ENCODE measurements at places on chromosomes 3 and 15.

DNA sequence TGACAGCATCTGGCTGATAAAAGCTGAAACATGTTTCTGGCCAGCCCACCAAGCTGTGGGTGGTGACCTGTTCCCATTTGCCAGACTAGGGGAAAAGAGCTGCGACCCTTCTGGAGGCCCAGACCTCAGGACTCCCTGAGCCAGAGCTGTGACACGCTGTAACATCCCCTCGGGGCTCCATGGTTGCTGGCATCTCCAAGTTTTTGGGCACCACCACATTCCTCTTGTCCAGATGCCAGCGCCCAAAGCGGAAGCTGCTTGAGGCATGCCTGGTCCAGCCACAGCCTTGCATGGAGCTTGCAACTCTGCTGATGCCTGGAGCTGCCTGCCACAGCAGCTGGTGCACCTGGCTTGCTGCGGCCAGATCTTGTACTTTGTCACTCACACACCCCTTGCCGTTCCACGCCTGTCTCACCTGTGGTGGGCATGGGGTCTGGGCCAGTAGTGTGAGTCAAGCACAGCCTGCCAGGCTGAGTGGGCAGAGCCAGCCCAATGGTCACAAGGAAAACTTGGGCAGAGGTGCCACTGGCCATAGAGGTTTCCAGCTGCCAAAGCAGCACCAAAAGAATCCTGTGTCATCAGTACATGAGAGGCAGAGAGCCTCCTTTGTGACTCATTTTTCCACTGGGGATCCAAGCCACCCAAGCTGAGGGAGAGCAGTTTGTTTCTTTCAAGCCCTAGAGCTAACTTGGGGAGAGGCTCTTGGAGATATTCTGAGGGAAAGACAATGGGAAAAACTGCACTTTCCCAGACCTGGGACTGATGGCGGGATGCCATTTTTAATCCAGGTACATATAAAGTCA, 45.7 kb upstream of the PTX3 start:
- DNase-seq, result no peak

- DNase-seq, result no peak
These were observed 55.4 kb downstream of the PDZRN3 start for GRCh38 chr3:73569246-73569760.

DNA sequence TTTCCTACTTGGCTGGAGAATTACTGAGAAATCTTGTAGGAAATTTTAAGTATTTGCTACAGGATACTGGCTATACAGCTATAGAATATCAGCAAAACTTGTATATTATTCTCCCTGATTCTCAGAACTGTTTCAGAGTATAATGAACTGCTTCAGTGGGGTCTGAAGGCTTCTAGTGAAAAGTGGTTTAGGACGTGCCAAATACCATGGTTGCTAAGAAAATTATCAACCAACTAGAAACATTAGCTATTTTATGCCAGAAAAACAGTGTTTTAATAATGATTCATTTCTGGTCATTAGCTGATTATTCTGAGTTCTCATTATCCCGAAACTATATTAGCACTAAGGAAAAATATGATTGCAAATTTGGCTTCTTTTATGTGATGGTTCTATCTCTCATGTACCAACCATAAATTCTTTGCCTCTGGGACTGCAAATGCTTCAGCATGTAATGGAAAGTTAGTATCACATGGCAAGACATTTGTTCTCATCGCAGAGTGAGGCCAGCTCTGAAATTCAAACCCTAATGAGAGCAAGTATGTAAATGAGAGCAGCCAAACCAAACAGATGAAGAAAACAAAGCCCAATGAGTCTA, 11.0 kb upstream of the TSC22D2 start:
- DNase-seq, result no peak

DNA sequence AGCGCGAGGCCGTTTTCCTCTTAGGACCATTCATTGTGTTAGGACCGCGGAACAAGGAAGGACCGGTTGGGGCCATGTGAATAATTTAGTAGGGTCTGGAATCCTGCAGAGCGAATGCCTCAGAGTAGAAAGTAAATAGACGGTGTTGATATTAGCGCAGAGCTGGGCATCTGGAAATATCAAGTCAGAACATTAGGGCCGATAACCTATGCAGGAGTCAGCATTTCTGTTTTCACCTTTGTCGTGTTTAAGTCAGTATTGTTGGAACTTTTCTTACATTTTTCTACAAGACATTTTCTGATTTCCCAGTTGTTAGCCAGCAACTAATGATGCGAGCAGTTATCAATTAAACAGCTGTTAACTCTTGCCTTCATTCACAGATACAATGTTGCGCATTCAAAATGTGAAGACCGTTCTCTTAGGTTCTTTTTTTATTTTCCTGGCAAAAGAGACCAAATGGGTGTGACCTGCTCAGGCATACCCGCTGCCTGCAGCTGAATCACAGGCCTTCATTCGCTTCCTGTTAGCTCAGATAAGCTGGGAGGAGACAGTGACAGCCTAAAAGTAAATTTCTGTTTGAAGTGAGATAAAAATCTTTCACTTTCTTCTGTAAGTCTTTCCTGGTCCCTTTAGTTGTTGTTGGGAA, 966 bp upstream of the PKM start:
- peak; percentile 51 for DNase-seq

- DNase-seq, result no peak
These were observed 82.8 kb downstream of the RORA start for GRCh38 chr15:61146091-61146930.

DNA sequence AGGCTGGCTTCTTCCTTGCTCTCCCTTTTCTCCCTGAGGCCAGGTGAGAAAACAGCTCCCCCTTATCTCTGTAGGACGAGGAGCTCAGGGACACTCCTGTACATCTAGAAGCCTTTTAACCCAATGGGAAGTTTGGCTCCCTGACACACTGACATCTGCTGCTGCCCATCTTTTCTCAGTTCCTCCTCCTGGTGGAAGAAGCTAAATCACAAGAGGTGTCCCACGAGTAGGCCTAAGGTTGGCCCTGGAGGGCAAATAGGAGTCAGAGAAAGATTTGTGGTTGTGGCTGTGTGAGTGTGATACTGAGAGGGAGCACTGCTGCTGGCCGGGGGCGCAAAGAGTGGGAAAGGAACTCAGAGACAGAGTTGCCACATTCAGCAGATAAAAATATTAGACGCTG, 49.5 kb downstream of the ARHGAP31 start:
- no peak for DNase-seq

DNA sequence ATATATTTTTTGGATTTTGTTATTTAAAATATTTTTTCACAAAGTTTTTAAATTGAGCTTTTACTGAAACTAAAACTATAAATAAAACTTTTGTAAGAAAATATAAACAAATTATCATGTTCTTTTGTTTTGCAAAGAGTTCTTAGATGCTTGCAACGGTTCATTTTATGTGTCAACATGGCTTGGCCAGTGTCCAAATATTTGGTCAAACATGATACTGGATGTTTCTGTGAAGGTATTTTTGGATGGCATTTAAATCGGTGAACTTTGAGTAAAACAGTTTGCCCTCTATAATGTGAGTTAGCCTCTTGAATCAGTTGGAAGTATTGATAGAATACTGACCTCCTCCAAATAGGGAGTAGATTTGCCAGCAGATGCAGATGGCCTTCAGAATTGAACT, 612.6 kb upstream of the NECTIN3 start:
- DNase-seq, result peak; percentile 1

- no peak for DNase-seq
These were observed 5.8 kb downstream of the ANO10 start for GRCh38 chr3:43616034-43616433.

- no peak for DNase-seq
These were observed 29.8 kb downstream of the FBXL22 start for GRCh38 chr15:63626955-63627354.

- DNase-seq, result no peak
These were observed 42.5 kb downstream of the EPHB3 start for GRCh38 chr3:184604039-184604601.

GRCh38 chr15:59354417-59355031, 18.1 kb downstream of the MYO1E start:
- no peak for DNase-seq

DNA sequence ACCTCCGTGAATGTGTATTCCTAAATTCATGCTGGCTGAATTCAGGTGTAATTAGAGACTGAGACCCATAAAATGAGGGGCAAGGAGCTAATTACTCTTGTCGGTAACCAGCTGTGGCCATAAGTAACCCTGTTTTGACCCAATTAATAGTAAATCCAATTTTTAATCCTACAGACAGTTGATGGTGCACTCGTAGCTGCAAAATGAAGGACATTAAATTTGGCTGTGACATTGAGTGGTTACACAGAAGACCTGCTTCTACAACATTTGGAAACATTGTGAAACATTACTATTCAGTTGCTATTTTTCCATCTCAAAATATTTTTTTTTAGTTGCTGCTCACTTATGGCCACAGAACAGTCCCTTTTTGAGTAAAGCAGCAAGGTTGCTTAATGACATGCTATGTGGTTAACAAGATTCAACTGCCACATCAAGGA, 33.0 kb downstream of the MBNL1 start:
- DNase-seq, result no peak

DNA sequence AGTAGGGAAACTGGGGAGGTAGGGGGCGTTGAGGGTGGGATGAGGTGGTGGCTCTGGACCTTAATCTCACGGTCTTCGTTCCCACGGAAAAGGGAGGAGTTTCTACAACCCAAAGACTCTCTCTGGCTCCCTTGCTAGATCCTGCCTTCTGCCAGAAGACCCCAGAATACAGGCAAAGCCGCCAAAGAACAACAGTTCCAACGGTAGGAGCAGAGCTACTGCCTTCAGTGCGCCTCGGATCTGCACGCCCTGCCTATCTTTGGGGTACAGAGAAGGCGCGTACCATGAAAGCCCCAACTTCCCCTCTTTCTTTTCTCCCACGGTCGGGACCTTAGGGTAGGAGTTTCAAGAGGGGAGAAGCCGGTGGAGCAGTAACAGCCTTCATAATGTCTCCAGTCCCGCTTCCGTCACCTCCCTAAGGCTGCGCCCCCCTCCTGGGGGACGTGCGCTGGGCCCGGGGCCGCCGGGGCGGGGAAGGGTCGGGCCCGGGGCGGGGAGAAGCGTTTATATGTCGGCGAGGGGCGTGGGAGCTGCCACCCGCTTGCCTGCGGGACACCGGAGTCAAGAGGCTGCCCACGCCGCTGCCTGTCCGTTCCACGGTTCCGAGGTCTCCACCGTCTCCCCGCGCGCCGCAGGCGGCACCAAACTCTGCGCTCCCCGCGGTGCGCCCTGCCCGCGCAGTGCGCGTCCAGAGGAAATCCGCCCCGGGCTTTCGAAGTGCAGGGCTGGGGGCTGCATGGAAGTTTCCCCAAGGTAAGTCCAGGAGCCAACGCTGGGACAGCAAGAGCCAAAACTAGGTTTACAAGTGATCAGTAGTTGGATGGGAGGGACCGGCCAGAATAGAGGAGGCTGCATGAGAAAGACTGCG, at the start of gene COL6A6:
Gene COL6A6 (plus strand): TSS at position 533 of the 868 bp plus-strand sequence. CDS start 43,188 bp downstream, outside the sequence.
- no peak for DNase-seq

DNA sequence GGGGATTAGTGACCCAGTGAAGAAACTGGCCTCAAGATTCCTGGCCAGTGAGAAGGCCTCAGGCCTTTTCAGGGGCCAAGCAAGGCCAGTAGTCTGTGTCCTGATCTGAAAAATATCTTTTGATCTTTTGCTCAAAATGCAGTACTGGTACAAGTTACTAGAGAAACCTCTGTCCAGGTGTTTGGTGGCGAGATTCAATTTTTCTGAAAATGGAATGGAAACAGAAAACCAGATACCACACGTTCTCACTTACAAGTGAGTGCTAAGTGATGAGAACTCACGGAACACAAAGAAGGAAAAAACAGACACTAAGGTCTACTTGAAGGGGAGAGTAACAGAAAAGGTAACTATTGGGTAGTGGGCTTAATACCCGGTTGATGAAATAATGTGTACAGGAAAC, 463.4 kb downstream of the ZIC1 start:
- no peak for DNase-seq

Measured in astrocyte of the cerebellum (primary cell).